ENCODE measurements at places on chromosomes 5 and 9.

GRCh38 chr5:128472036-128472435 lies 66.0 kb downstream of the FBN2 start:
- DNase-seq, result no peak

GRCh38 chr5:140764177-140764973 lies 21.6 kb upstream of the PCDHA1 start:
- DNase-seq, result no peak

- no peak for DNase-seq
Observed at GRCh38 chr9:88930716-88931115, 60.6 kb upstream of the S1PR3 start.

- DNase-seq, result no peak
Observed at GRCh38 chr5:37254581-37254980, 5.4 kb upstream of the CPLANE1 start.

- DNase-seq, result no peak
Observed at GRCh38 chr5:168400429-168401220, 85.6 kb upstream of the RARS1 start.

DNA sequence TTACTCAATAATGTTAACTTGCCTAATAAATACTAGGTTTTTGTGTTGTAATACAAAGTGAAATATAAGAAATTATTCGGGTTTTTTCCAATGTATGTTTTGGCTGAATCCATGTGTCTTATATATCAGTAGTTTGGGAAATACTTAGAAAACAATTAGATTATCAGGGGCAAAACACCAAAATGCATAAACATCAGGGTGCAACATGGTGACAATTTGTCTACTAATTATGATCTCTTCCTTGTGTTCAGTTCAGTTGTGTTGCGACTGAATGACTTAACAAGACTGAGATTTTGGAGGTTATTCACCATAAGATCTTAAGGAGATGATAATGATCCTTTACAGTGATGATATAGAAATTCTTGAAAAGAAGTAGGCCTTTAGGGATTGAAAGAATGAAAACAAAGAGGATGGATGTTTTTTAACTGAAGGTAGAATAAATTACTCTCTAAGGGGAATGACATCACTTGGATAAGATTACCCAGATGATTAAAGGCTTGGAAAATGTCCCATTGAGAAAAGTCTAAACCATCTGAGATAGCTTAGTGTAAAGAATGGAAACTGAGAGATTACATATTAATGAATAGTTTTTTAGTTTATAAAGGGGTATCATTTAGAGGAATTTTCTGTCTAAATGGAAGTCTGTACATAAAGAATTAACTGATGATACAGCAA lies 415.8 kb downstream of the SPATA31D1 start:
- DNase-seq, result no peak

- DNase-seq, result no peak
Observed at GRCh38 chr5:145243016-145243415, 592.1 kb downstream of the PRELID2 start.

- no peak for DNase-seq
Observed at GRCh38 chr5:177124486-177124991, 9.0 kb upstream of the NSD1 start.

DNA sequence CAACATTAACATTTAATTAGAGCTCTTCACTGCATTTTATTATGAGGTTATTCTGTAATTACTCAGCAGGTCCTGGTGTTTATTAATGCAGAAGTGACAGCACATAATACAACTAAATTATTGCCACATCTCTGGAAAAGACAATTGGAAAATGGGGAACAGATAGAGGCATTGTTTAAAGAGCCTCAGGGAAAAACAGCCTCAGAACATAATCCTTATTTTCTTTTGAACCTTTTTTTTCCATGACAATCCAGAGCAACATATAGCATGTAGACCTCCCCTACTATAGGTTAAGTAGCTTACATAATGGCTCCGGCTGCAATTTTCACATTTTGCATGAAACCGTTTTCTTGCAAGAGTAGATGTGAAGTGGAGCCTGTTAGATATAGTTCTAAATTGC lies 87.2 kb downstream of the RMI1 start:
- no peak for DNase-seq

DNA sequence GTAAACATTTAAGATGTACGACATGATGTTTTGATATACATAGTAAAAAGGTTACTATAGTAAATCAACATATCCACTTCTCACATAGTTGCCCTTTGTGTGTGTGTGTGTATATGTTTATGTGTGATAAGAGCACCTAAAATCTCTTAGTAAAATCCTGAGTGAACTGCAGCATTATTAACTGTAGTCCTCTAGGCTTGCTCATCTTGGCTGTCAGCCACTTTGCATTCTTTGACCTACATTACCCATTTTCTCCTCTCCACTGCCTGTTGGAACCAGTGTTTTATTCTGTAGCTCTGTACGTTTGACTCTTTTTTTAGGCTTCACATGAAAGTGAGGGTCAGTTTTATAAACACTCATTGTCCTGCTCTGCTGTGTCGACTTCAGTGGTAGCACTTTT lies 24.4 kb downstream of the C5orf22 start:
- DNase-seq, result no peak

- no peak for DNase-seq
Observed at GRCh38 chr5:179120951-179121666, 60.9 kb downstream of the ZNF354C start.

DNA sequence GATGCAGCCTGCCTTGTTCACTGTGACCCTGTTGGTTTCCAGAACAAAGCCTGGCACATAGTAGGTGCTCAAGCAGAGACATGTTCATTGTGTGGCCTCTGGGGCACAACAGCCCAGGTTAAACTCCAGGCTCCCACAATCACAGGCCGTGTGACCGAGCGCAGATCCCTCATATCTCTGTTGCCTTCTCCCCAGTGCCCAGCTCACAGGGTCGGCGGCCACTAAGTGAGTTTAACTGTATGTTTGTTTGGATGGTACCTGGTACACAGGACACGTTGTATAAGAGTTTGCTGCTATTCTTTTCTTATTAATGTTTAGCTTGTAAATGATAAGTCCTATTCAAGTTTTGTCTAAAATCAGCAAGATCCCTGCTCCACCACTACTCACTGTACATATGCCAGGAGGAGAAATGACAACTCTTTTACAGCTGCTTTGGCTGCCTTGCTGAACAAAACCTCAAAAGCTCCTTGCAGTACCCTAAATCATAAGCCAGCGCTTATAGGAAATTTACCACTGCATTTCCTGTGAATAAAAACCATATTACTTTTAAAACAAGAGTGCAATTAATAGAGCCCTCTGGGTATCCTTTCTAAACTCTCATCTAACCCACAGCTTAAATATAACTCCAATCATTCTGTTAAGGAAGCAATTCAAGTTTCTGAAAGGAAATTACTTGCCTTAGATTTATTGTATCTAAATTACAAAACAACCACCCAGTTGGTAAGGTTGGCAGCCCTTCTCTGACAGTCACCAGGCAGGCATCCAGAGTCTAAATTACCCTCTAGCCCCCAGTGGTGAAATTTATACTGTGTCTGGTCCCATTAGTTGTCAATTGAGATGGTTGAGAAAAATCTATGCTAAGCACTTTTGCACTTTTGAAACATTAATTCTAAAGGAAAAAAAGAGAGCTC lies 379.4 kb downstream of the SEMA5A start:
- DNase-seq, result no peak

- no peak for DNase-seq
Observed at GRCh38 chr9:124749284-124749683, 21.8 kb downstream of the NR6A1 start.

- no peak for DNase-seq
Observed at GRCh38 chr5:176823869-176824412, 13.6 kb downstream of the UNC5A start.

- DNase-seq, result no peak
Observed at GRCh38 chr5:32058101-32058500, 116.0 kb downstream of the GOLPH3 start.

GRCh38 chr9:81080900-81081299 lies 608.4 kb downstream of the TLE1 start:
- no peak for DNase-seq

DNA sequence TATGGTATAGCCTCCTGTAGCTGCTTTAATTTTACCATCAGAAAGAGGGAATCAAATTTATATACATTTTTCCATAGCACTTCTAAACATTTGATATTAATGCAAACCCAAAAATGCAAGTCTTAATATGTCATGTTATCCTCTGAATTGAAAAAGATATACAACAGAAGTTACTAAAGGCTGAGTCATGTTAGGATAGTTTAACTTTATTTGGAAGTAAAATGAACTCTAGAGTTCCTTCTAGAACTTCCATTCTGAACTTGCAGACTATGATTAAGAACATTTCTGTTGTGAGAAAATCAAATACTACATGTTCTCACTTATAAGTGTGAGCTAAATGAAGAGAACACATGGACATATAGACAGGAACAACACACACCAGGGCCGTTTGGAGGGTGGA lies 317.3 kb upstream of the PRR16 start:
- no peak for DNase-seq

DNA sequence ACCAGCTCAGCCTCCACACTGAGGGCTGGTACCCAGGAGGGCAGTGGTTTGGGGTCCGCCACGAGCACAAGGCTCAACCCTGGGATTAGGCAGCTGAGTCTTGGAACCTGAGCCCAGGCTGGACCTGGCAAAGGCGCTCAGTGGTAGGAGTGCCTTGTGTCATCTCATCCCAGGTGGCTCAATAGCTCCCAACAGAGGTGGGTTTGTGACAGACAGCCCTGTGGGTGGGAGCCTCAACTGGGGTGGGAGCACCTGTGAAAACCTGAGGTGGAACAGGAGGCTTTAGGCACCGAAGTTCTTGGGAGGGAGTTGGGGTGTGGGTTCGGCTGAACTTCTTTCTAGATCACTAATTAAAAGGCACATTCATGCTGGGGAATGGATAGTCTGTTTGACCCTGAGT lies 35.2 kb upstream of the SMU1 start:
- DNase-seq, result no peak

- DNase-seq, result no peak
Observed at GRCh38 chr5:74277418-74277817, 363.1 kb downstream of the ENC1 start.

DNA sequence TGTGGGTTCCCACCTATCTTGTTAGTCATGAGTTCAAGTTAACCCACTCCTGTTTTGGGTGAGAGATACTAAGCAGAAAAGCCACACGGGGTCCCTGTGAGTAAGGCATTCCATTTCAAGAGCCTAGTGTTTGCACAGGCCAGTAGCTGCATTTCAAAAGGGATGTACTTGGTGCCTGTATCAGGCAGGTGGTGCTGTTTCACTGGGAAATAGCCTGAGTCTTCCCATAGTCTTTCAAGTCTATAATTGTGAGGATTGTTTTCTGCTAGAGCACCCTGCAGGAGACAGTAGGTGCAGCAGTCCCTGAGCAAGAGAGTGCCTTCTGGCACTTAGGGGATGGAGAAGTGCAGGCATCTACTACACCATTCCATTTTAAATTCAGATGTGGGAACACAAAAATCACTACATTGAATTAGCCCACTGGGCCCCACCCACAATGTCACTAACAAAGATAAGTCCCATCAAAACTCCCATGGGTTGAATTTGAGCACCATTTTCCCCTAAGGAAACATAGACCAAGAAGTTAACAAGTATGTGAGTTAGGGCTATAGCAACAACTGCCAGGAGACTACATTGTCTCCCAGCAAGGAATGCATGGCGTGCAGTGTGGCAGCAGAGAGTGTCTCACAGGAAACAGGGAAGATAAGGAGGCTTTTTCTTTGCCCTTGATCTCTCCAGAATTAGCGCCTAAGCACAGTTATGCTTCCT lies 263.2 kb downstream of the COX7C start:
- DNase-seq, result no peak

DNA sequence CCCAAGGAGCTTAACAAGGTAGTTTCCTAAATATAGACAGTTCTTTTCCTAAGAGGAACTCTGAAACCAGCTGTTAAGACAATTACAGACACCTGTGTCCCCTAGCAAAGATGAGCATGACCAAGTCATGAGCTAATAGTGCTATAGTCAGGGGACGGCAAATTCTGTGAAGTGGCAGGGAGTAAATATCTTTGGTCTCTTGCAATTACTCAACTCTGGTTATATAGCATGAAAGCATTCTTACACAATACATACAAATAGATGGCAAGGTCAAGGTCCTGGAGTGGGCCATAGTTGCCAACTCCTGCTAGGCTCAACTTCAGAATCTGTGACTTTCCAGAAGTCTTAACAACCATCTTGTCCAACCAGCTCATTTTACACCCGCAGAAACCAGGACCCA lies 103.7 kb downstream of the RFK start:
- DNase-seq, result no peak

- no peak for DNase-seq
Observed at GRCh38 chr5:9615331-9615730, 14.8 kb downstream of the TAS2R1 start.

DNA sequence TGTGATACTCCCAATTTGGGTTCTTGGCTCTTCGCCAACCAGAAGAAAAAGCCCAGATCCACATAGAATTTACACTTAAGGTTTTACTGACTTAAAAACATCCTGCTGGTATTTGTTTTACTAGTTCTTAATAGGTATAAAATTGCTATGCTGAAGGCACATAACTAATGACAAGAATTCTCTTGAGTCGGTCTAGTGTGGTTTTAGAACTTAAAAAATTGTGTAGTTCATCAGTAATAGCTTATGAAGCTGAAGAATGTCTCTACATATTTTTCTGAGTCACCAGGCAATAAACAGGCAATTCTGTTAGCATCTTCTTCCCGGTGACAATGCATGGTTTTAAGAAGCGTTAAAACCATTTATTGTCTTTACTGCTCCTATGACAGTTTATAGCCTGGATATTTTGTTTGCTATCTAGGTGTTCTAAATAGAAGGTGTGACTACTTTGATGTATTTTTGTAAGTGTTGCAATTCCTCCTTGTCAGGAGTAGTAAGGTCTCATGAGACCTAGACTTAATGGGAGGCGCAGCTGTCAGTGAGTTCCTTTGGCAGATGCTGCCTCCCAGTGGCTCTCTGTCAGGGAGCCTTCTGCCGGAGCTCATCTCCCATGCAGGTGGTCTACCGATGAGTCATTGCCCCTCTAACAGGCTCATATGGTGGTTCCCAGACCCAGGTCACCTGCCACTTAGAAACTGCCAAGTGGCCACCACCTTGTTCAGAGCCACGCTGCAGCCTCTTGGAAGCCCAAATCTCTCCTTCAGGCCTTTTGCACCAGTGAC lies 173.8 kb downstream of the MAST4 start:
- no peak for DNase-seq

DNA sequence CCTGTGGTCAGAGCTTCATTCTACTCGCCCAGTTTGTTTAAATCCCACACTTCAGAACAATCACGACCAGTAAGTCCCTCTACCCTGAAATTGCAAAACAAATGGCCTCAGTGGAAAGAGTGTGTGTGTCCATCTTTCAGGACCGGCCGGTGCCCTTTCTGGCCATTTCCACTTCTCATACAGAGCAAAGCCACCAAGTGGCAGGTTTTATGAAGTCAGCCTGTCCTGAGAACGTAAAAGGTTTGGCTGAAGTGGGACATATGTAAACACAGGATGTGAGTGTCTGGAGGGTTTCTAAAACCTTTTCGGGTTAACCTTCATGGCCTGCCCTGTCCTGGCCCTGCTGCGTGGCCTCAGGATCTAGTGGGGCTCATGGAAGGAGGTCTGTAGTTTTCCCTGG lies 24.7 kb downstream of the NXNL2 start:
- DNase-seq, result no peak

DNA sequence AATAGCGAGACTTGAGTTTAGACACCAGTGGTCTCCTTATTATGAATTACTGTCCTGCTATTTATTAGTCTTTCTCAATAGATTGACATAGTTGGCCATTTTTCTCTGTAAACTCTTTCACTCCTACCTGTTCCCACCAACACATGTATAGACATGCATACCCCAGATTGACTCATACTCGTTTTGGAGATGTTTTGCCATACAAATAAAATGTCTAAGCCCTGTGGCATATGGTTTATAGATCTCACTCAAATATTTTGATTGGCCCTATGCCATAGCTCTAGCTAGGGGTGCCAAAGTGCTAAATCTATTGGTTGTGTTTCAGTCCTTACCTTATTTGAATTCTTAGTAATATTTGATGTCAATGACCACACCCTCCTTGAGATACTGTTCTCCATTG lies 42.3 kb downstream of the CAMK4 start:
- no peak for DNase-seq

All from caudate nucleus (tissue), 63 donors.